GM10248 (cell line): ENCODE measurements at places on chromosomes 11 and 22.

DNA sequence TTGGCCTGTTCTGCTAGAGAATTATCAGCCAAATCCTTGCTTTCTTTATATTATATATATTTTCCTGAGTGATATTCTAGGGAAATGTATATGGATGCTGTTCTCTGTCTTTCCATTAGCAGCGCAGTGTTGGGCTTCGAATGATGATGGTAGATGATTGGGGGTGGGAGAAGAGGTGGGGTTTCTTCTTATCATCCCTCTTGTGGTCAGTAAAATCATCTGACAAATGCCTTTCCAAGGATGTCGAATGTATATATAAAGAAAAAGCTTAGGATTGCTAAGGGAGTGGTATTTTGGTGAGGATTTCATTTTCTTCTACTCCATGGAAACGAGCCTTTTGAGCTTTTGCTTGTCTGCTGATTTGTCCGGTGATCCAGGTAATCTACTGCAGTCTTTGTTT is 48.9 kb downstream of the ARHGEF12 start:
- no peak for DNase-seq

- DNase-seq, result no peak
Observed at GRCh38 chr11:125977333-125977732, 31.5 kb downstream of the VSIG10L2 start.

- no peak for DNase-seq
Observed at GRCh38 chr11:9687711-9688477, 24.0 kb downstream of the SWAP70 start.

- DNase-seq, result no peak
Observed at GRCh38 chr11:73852049-73852448, 24.6 kb downstream of the COA4 start.

- no peak for DNase-seq
Observed at GRCh38 chr22:27996529-27996925, 77.5 kb upstream of the PITPNB start.

DNA sequence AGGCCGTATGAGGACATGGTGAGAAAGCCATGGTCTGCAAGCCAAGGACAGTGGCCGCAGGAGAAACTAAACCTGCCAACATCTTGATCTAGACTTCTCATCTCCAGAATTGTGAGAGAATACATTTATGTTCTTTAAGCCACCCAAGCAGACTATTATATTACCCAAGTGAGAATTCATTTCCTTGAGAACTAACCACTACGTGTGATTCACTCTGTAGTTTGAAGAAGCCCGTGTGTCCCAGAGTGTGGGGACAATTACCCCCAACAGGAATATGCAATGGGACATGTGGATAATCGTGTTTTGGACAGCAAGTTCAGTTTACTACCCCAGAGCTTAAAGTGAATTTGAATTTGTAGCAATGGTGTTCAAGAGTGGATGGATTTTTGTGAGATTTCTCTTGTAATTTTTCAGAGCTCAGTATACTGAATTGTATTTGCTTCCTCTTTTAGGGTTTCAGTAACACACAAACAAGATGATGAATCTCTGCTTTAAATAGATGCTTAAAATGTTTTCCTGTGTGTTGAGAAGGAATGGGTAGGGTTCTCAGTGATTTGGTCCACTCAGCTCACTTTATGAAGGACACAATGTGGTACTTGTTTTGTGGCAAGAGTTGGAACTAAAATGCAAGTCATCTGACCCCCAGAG is 100.0 kb upstream of the ARHGAP20 start:
- DNase-seq, result no peak

GRCh38 chr11:6489306-6489705 is 7.8 kb upstream of the DNHD1 start:
- DNase-seq, result no peak

DNA sequence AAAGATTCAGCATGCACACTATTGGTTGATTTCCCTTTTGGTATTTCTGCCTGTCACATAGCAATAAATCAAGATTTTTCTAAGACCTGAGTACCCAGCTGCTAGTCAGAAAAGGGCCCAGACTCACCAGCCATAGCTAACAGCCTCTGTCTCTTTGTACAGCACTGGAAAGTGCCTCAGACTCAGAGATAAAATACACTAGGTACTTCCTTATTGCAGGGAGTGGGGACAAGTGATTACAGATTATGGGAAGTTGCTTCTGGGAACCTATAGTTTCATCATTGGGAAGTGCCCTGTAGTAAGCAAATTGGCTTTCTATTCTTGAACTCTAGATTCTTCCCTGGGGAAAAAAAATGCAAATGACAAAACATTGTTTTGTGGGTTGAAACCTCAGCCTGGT is at the start of gene CASP5:
CASP5 (minus strand) TSS at position 166 of the 400 bp plus-strand sequence; CDS start at position 134, 32 bp downstream.
- DNase-seq, result no peak

DNA sequence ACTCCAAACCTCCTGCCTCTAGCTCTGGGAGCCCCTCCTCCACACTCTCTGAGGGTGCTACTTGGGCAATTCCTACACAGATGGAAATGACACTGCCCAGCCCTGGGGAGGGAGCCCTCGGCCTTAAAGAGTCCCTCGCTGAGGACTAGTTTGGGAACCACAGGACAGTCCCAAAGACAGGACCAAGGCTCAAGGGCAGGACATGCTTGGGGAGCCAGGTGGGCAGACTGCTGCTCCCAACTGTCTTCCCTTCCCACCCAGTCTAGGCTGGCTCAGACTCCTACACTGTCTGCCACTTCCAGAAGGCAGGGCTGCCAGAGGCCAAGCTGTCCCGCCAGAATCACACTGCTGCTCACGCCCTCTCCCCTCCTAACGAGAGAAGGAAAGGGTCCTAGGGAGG is 9.8 kb downstream of the ARRB1 start:
- no peak for DNase-seq

DNA sequence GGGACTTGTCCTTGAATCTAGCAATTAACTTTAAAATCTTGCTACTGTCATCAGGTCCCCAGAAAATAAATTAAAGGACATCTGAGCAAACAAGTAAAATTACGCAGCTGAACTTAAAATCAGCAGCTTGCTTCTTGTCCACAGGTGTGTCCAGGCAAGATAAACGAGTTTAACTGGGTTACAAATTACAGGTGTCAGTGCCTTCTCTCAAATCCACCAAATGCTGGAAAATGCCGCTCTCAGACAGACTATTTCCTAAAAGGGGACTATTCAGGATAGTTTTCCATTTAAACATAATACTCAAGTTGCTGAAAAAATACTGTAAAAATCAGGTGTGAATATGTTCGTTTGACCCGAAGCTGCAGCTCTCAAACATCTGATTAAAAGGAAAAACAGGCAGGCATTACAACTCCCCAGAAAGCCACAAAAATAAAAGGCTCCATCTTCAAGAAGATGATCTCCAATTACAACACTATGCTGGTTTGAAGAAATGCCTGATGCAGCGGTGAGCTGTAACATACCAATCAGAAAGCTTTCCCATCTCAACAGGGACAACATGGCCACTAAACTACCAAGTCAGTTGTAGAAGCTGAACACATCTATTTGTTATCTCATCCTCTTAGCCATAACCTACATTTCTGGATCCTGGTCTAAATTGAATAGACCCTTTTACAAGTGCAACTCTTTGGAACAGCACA is 82.1 kb downstream of the CADM1 start:
- DNase-seq, result no peak

GRCh38 chr11:44595964-44596381 is 30.5 kb downstream of the CD82 start:
- DNase-seq, result no peak

DNA sequence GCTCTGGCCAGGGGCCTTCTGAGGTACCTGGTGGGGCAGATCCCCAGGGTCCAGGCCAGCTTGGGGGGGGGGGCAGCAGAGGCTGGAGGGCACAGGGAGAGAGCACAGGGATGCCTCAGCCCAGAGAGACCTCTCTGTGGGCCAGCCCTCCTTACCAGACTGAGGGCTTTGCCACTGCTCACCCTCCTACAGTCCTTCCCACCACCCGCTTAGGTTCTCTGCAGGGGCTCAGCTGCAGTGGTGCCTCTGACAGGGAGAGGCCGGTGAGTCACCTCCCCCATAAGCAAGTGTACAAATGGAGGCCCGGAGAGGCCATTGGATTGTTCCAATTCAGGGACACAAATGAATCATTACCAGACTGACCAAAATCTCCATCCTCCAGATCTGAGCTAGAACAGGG is 68.1 kb upstream of the LMO1 start:
- no peak for DNase-seq

GRCh38 chr22:50361222-50361621 is 18.1 kb downstream of the PPP6R2 start:
- no peak for DNase-seq
